CD4-positive, alpha-beta T cell treated with Interleukin-2 at 100 ng/mL for 4 hours (primary cell): ENCODE measurements at places on chromosomes 16 and 17.

DNA sequence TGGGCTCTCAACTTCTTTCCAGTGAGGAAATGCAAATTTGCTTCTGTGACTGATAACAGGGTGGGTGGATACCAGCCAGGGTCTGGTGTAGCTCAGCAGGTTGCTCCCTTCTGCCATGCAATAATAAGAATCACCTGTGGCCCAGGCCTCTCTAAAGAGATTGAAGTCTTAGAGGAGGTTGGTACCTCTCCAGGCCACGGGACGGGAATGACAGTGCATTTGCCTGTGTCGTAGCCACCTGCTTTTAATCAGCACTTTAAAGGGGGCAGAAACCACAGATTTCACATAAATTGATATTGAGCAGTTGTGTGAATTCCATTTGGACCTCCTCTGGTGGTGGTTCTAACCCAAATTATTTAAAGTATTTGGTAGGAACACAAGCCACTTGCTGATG is 246.9 kb downstream of the PRKCA start:
- DNase-seq, result no peak

GRCh38 chr16:56371660-56371937 is 53.7 kb downstream of the AMFR start:
- no peak for DNase-seq

- DNase-seq, result no peak
Observed at GRCh38 chr17:79920751-79921410, 81.6 kb upstream of the CBX4 start.

GRCh38 chr16:47876511-47876910 is 279.3 kb downstream of the ABCC12 start:
- DNase-seq, result no peak

DNA sequence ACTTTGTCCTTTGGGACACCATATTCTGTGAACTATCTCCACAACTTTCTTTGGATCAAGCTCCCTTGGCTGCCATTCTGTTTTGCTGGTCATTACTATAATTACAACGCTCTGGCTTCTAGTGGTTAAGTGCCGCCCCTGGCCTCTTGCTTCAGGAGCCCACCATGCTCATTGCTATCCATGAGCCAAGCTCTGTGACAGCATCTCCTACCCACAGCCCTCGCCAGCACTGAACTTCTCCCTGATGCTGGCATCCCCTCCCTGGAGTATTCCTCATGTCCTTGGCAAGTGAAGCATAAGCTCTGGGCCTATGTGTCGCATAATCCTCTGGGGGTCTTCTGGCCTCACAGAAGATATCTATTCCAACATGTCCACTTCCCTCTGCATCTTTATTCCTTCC is 60.6 kb upstream of the DHX40 start:
- no peak for DNase-seq

DNA sequence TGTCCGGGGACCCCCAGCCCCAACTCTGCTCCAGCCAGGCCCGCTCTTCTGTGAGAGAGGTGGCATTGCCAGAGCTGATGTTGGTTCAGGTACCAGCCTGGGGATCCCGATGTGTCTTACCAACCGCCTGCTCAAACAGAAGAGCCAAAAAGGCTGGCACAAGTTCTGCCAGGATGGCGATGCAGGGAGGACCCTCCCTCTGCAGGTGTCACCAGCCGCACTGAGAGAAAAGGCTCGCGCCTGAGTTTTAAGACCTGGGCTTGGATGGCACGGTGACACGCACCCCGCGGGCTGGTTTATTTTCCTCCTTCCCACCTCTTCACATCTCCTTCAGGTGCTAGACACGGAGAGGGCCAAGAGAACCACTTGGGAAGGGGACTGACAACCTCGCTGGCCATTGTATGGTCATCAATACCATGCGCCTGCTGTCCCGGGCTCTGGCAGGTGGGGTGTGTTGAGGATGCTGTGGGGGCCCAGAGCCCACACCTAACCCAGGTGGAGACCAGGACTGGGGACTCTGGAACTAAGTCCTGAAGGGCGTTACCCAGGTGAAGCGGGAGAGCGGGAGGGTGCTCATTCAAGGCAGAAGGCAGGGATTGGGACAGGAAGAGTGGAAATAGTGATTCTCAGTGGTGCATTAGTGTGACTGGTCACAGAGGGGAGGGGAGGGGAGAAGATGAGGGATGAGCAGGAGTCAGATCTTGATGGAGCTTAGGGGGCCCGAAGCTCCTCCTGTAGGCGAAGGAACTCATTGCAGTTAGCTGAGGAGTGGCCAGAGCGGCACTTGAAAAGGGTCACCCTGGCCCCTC is 16.3 kb downstream of the FOXJ1 start:
- no peak for DNase-seq

DNA sequence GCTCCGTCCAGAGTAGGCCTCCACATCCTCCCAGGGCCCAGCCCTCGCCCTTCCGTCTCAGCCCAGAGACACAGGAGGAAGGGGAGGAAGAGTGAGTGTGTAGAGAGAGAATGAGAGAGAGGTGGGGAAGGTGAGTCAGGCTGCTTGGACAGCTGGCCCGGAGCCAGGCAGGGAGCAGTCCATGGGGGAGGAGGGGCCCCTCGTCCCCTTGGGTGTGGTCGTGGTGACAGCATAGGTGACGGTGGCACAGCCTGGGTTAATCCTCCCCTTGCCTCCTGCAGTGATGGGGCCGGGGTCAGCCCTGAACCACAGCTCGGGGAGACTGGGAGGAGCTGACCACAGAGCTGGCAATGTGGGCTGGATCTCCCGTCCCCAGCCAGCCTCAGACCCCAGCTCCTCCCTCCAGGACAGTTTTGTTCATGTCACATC is 36.5 kb downstream of the FA2H start:
- no peak for DNase-seq

GRCh38 chr17:18146980-18147379 is 36.6 kb upstream of the ALKBH5 start:
- no peak for DNase-seq

DNA sequence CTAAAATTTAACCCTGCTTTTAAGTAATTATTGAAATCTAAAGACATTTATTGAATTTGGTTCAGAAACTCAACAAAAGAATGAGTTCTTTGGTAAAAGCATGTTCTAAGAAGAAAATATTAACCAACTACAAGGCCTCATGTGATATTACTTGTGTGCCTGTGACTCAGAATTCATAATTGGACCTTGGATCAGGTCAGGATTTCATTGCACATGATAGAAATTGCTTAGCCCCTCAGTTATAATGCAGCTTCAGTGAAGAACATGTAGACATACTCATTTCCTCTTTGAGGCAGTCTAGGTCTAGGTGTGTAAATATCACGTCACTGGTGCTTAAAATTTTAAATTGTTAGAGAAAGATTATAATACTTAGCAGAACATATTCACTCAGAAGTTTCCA is 410.0 kb upstream of the SOX9 start:
- no peak for DNase-seq

- peak; percentile 80 for DNase-seq
Observed at GRCh38 chr17:8192070-8192815, 2.3 kb upstream of the BORCS6 start.

- DNase-seq, result no peak
Observed at GRCh38 chr16:72285324-72285723, 113.4 kb upstream of the PMFBP1 start.

DNA sequence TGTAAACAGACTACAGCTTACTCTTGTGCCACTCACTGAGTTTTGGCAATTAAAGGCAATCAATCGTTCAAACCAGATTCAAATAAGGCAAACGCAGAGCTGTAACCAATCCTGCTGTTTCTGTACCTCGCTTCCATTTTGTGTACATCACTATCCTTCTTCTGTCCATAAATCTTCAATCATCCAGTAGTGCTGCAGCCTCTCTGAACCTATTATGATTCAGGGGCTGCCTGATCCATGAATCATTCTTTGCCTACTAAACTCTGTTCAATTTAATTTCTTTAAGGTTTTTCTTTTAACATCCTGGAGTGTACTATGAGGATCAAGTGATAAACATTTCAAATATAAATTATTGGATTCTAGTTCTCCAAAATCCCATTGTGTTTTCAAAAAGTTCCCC is 93.9 kb downstream of the CEP112 start:
- DNase-seq, result no peak

DNA sequence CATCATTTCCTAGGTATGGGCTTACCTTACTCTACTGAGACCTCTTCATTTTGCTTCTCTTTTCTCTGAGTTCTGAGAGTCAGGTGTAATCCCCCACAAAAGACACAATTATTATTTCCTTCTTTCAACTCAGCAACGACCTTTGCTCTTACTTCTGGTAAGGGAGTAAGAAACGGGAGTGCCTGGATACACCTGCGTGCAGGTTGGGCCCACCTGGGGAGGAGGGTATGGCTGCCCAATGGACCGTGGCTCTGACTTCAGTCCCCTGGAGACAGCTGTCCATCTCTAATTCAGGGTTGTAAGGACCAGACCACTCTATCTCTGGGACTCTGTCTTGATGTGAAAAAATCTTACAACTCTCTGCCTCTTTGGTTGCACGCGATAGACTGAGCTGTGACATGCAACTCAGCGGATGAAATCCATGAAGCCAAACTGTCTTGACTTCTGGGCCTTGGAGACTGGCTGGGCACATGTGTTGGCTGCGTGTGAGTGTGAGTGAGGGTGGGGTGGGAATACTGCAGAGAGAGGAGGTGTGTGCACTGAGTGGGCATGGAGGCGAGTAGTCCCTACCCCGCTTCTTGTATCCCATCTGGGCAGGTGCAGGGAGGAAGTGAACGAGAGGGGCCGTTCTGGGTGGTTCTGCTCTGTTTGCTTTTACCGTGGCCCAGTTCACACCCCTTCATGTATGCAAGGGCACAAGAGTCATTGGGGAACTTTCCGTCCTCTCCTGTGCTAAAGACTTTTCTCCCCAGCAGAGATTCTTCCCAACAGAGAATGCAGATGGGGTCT is 1.2 kb downstream of the TMEM238L start:
- no peak for DNase-seq

DNA sequence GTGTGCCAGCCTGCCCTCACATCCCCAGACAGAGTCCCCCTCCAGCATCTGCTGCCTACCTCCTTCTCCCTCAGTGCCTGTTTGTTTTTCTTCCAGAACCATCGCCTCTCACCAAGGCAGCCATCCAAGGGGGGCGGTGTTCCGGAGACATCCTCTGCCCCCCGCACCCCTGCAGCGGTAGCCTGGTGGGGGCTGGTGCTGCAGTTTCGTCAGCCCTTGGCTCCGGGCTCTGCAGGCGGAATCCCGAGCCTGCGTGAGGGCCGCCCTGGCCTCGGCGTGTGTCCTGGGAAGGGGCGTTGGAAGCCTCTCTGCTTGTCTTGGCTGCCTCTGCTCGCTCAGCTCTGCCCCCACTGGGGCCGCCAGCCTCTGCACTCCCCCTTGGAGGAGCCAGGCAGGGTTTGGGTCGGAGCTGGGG is 126.0 kb upstream of the CIBAR2 start:
- no peak for DNase-seq

DNA sequence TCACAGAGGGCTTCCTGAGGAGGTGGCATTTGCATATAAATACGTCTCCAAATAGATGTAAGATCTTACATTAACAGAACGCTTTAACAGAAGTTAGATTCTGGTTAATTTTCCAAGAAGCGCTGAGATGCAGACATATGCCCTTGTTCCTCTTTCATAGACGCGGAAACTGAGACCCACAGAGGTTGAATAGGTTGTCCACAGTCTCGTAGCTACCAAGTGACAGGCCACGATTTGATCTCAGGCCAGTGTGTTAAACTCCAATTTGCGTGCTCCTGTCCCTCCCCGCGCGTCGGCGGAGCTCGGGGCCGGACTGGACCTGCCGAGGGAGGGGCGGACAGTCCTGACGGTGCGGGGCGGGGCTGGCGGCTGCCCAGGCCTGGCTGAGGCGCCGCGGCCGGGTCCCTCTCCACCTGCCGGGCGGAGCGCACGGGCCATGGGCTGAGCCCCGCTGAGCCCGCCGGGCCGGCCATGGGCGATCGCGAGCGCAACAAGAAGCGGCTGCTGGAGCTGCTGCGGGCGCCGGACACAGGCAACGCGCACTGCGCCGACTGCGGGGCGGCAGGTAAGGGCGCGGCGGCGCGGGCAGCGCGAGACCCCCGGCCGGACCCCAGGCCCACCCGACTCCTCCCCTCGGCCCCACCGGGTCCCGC is at the start of gene ADAP2:
TSS of gene ADAP2 (plus strand) at position 402 of the 653 bp plus-strand sequence. CDS start at position 472, 70 bp downstream.
- no peak for DNase-seq

DNA sequence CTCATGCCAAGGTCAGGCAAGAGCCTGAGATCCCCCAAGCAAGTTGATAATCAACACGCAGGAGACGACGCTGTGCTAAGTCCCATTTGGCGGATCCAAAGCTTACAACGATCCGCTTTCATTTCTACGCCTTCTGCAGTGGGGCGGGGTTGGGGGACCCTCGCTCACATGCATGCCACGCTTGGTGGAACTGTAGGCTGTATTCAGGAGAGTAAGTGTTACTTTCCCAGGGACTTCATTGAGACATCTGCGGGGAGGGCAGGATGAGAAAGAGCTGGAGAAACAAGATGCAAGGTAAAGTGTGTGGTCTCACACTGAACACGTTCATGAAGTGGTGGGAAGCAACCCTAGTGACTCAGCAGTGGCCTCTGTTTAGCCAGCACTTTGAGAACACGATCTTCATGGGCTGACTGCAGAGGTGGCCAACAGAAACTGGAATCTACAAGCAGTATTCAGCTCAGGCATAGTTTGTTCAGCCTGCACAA is 100.5 kb downstream of the XYLT1 start:
- peak; percentile 28 for DNase-seq

DNA sequence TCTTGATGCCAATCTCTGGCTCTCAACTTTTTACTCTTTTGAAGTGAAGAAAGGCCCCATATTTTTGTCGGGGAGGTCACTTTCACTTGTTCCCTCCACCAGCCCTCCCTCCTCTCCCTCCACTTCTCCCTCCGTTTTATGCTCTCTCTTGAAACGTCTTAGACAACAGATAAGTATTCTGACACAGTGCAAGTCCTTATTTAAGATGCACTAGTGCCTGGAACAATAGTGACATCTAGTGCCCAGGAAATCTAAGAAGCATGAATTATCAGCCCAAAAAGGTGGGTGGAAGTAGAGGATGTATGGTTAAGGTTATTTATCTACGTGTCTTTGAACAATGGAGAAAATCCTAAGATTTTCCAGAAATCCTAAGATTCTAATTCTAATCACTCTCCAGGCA is 17.9 kb downstream of the PSME3IP1 start:
- peak; percentile 72 for DNase-seq

GRCh38 chr16:85965125-85965524 is 66.2 kb downstream of the IRF8 start:
- DNase-seq, result no peak

- no peak for DNase-seq
Observed at GRCh38 chr17:13462146-13462545, 139.6 kb downstream of the HS3ST3A1 start.

GRCh38 chr17:63682441-63682840 is 17.5 kb downstream of the LIMD2 start:
- no peak for DNase-seq

- no peak for DNase-seq
Observed at GRCh38 chr16:48153774-48154173, 2.0 kb downstream of the ABCC12 start.
